Stomach (tissue), 19 donors: ENCODE measurements at places on chromosomes 7 and 10. TPM values are rescaled to one million over a fixed set of nuclear protein-coding genes. Genes with fewer than 3 reads are reported as not detected.

GRCh38 chr10:113369365-113369694, 183.5 kb upstream of the HABP2 start:
- no peak for DNase-seq

Gene CRTAC1
- total RNA-seq, result 21.4 TPM

DNA sequence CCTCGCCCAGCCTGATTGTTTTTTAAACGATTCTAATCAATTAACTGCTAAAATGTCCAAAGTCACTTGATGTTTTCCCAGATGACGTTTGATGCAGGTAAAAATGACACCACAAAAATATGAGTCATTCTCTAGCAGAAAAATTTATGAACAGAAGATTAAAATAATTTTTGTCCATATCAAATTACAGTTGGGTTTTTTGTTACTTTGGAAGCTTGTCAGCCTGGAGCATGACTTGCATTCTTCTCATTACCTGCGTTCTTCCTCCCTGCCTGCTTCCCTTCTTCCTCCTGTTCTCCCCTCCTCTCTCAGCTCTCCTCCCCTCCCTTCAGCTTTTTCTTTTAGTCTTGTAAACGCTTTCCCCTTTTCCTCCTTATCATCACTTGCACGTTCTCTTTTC, 18.7 kb downstream of the IL15RA start:
- no peak for DNase-seq

Gene MRPS17
- total RNA-seq, result 1.0 TPM

GRCh38 chr7:95906851-95907250, 134.5 kb downstream of the DYNC1I1 start:
- no peak for DNase-seq

DNA sequence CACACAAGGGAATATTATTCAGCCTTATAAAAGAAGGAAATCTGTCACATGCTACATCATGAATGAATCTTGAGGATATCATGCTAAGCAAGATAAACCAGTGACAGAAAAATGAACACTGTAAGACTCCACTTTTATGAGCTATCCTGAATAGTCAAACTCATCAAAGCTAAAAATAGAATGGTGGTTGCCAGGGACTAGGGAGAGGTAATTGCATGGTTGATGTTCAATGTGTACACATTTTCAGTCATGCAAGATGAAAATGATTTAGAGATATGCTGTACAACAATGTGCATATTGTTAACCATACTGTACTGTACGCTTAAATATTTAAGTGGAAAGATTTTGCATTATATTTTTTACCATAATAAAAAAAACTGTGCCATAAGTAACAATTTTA, 1349.1 kb downstream of the XPNPEP1 start:
- DNase-seq, result no peak
